ENCODE measurements at places on chromosomes 13 and 19. TPM values are rescaled to one million over a fixed set of nuclear protein-coding genes. Genes with fewer than 3 reads are reported as not detected.

The AMER2 gene
- 1.3 TPM for total RNA-seq

The ZNF418 gene
- total RNA-seq: 18.7 TPM

The APC2 gene
- total RNA-seq: 1.2 TPM

The VSTM1 gene
- total RNA-seq: not detected

The ZNF729 gene
- not detected for total RNA-seq

DNA sequence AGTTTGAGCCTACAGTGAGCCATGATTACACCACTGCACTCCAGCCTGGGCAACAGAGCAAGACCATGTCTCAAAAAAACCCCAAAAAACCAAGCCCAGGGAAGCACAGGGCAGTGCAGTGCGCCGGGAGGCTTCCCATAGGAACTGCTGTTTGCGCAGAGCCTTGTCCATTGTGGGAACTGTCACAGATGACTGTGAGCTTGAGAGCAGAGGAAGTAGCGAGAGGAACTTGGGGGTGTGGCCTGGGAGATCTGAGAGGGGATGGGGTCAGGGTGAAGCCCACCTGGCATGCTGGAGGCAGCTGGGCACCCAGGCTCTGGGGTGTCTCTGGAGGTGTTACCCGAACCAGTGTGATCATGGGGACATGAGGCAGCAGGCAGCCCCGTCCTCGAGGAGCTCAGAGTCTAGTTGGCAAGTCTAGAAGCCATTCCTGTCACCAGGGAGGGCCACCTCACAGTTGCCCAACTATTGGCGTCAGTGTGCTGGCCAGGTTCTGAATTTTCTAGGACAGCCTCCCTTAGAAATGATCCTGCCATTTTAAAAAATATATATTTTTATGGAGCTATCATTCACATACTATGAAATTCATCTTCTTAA lies 10.4 kb downstream of the KDM4B start:
- no peak for DNase-seq

GRCh38 chr13:110546926-110547325 lies 14.6 kb downstream of the RAB20 start:
- DNase-seq: no peak

DNA sequence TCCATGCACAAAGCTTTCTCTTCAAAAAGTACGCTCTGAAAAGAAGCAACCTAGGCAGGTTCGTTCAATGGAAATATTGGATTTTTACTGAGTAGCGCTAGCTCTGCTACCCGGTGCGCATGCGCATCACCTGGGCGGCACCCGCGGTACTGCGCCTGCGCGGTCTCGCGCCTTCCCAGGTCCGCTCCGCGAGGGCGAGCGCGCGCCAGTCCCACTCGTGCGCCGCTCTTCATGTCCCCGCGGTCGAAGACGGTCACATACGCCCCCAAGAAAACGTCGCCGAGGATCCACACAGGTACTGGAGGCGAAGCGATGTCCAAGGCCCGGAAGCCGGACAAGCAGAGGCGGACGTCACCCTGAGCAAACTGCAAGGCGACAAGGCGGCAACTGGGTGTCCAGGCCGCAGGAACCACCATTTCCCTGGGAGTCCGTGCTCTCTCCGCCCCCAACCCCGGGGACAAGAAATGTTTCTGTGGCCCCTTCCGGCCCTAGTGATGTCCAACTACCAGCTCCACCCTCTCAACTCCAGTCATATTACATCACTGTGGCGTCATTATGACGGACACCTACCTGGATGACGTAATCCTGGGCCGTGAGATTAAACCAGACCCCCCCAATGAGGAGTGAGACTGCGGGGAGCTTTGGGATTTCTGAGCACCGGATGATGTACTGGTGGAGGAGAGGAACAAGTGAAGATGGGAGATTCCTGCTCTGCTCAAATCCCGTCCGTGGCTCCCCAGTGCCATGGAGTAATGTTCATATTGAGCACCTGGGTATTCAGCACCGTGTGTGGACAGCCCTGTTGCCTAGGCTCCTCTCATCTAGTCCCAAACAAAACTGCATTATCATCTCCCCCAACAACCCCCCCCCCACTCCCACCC lies 4.8 kb upstream of the KCNC3 start:
- DNase-seq: no peak

DNA sequence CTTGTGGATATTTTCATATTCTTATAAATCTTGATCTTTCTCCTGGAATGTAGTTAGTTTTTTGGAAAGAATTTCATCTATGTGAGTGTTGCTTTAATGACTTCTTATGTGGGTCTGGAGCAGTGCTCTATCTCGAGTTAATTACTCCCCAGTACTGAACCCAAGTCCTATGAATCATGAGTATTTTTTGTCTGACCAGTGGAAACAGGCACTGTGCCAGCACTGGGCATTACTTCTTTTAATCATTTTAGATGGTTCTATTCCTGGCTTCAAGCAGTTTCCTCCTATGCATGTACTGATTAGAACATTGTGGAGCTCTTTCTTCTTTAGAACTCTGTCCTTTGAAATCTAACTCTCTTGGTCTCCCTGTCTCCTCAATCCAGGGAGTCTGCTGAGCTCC lies 466.3 kb downstream of the PCDH17 start:
- no peak for DNase-seq

DNA sequence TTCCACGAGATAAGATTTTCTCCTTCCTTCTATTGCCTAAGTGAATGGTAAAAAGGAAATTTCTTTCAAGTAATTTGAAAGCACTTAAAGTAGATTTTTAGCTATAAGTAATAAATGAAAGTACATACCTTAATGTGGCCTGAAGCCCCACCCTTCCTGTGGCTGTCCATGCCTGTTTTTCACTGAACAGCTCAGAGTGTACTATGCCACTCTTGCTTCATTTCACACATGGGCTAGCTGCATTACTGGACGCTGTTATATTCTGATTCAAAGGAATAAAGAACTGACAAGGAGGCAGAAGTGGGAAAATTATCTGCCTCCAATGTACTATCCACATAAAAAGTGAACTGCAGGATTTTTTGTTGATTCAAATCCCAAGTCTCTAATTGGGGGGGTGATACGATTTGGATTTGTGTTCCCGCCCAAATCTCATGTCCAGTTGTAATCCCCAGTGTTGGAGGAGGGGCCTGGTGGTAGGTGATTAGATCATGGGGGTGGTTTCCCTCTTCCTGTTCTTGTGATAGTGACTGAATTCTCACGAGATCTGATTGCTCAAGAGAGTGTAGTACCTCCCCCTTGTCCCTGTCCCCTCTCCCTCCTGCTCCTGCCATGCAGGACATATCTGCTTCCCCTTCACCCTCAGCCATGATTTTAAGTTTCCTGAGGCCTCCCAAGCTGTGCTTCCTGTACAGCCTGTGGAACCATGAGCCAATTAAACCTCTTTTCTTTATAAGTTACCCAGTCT lies 154.7 kb upstream of the SGCG start:
- no peak for DNase-seq
